ENCODE measurements at places on chromosomes 3 and 15. TPM values are rescaled to one million over a fixed set of nuclear protein-coding genes. Genes with fewer than 3 reads are reported as not detected.
A peak's percentile ranks its signal among the peaks of the same experiment; 100 is the strongest.

- H3K27me3 ChIP-seq, result peaks cover 1% of the 10 kb centered on the region
- H3K4me3 ChIP-seq, result no peak overlapping the region
- H3K27ac ChIP-seq, result no peak overlapping the region
- H3K36me3 ChIP-seq, result no peaks in the 10 kb centered on the region
Observed at GRCh38 chr3:88611826-88612326, 462.1 kb downstream of the C3orf38 start.

GRCh38 chr3:40588406-40588805, 63.6 kb downstream of the ZNF621 start:
- H3K4me1 ChIP-seq, result peaks cover 17% of the 10 kb centered on the region
- no peak overlapping the region for H3K27ac ChIP-seq
- H3K4me3 ChIP-seq, result no peak overlapping the region
- H3K27me3 ChIP-seq, result peaks cover 2% of the 10 kb centered on the region

GRCh38 chr3:136350557-136350956, 100.4 kb downstream of the PCCB start:
- H3K36me3 ChIP-seq, result peaks cover 12% of the 10 kb centered on the region
- peaks cover 23% of the 10 kb centered on the region for H3K4me1 ChIP-seq
- no peaks in the 10 kb centered on the region for H3K27me3 ChIP-seq
- H3K4me3 ChIP-seq, result peak overlapping the region; percentile 26
- H3K27ac ChIP-seq, result peak overlapping the region; percentile 95

The NME9 gene
- total RNA-seq, result not detected

- peaks cover 7% of the 10 kb centered on the region for H3K27me3 ChIP-seq
- no peak overlapping the region for H3K4me3 ChIP-seq
- H3K36me3 ChIP-seq, result no peaks in the 10 kb centered on the region
- peaks cover 3% of the 10 kb centered on the region for H3K4me1 ChIP-seq
Observed at GRCh38 chr15:101449471-101450402, 39.8 kb downstream of the PCSK6 start.

GRCh38 chr15:28986108-28986507, 100.3 kb downstream of the APBA2 start:
- no peaks in the 10 kb centered on the region for H3K27me3 ChIP-seq
- no peak for DNase-seq
- peak overlapping the region; percentile 28 for H3K27ac ChIP-seq
- H3K4me3 ChIP-seq, result no peak overlapping the region
- H3K4me1 ChIP-seq, result peaks cover 20% of the 10 kb centered on the region
- no peaks in the 10 kb centered on the region for H3K36me3 ChIP-seq

The IVD gene
- total RNA-seq, result 42.0 TPM

The SLC26A6 gene
- 66.8 TPM for total RNA-seq

The IRAK2 gene
- total RNA-seq, result 1.6 TPM

- H3K27me3 ChIP-seq, result no peaks in the 10 kb centered on the region
- H3K4me3 ChIP-seq, result no peak overlapping the region
- H3K36me3 ChIP-seq, result no peaks in the 10 kb centered on the region
- DNase-seq, result no peak
Observed at GRCh38 chr3:67846166-67846565, 191.8 kb upstream of the SUCLG2 start.

GRCh38 chr3:121998611-121999473, 23.2 kb downstream of the ILDR1 start:
- H3K27me3 ChIP-seq, result peaks cover 2% of the 10 kb centered on the region
- H3K4me1 ChIP-seq, result peaks cover 11% of the 10 kb centered on the region
- H3K27ac ChIP-seq, result no peak overlapping the region
- DNase-seq, result no peak
- H3K36me3 ChIP-seq, result no peaks in the 10 kb centered on the region

The SLC22A13 gene
- 0.97 TPM for total RNA-seq

DNA sequence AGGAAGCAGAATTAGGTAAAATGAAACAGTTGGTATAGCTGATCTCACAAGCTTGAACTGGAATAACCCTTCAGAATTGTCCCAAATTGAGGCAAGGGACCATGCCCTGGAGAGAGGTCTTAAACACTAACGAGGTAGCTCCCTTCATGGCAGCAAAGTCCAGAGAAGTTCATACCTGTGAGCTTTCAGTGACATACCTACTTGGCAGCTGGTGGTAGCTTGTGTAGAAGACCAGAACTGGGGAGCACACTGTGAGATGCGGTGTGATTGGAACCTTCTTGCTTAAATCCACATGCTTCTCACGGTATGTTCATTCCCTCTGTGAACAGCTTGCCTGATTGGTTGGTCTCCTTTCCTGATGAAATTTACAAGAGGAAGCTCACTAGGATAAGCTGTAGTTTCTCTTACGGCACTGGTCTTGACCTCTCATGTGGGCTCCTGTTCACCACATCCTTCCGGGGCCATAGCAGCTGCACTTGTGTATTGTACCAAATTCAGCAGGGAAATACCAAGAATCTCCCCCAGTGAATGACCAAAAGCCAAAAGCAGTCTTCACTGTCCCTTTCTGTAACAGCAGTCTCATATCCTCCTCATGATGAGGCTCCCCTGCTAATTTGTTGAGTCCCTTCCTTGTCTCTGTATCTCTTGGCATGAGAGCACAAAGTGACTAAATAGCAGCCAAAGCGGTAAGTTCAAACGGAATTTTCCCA, 483.7 kb upstream of the FRG2C start:
- H3K27ac ChIP-seq, result peak overlapping the region; percentile 13
- DNase-seq, result no peak
- H3K27me3 ChIP-seq, result peaks cover 9% of the 10 kb centered on the region
- H3K4me1 ChIP-seq, result no peaks in the 10 kb centered on the region

DNA sequence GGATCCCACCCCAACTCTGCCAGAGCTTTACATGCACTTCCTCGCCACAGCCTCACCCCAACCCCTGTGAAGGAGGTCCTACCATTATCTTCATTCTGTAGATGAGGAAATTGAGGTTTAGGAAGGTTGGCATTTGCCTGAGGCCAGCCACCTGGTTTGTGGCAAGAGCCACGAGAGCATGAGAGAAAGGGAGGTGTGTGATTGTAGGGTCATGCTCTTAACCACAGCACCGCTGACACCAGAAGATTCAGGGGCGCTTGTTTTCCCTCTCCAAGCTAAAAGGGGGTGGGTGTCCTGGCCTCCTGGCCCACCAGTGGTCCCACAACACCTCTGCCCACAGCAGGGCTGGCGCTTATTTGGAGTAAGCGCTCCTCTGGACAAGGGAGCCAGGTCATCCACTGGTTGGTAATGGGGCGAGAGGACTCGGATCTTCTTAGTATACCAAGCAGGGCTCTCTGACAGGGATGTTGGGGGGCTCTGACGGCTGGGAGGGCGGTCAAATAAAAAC, 691 bp downstream of the RHCG start:
- H3K4me3 ChIP-seq, result peak overlapping the region; percentile 62
- H3K36me3 ChIP-seq, result no peaks in the 10 kb centered on the region
- peaks cover 8% of the 10 kb centered on the region for H3K4me1 ChIP-seq
- no peak for DNase-seq
- H3K27me3 ChIP-seq, result peaks cover 49% of the 10 kb centered on the region
- H3K27ac ChIP-seq, result no peak overlapping the region
